ENCODE measurements at places on chromosomes 1 and 21.

- peak; percentile 56 for DNase-seq
Measured at GRCh38 chr1:5514527-5515183, 477.6 kb downstream of the NPHP4 start.

DNA sequence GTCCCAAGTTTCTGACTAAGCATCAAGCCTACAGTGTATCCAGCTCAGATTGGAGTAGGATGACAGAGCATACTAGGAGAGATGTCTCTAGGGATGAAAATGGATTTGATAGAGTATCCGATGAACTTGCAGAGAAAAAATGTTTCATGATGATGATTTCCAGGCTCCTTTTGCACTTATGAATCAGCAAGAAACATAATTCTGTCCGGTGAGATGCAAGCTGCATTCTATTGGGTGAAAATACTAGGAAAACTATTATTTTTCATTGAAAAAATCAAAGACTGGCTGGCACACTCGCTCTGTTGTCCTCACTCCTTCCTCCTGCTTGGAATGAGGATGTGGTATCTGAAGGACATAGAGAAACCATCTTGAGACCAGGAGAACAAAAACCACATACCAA, 35.4 kb upstream of the RAB3GAP2 start:
- no peak for DNase-seq

DNA sequence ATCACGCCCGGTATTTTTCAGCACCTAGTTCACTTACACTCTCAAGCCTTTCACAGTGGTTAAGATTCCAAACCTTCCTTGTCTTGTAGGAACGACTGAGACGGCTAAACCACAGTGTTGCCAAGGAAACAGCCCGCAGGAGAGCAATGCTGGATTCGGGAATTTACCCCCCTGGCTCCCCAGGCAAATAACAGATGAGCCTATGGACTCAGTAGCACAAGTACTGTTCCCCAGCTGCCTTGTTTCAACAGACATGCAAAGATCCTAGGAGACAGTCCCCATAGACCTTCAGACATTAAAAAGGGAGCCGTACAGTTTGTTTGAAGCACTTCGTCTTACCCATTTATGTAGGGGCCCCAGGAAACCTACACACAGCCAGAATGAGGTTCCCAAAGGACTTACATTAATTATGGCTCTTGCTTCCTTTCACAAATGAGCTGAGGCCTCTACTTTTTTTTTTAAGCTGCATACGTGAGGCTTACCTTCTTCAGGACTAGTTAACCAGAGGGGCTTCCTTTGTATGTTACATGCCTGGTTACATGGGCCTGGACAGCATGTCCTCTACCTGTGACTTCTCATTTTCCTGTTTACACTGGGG, 2.7 kb downstream of the SNAPIN start:
- DNase-seq: no peak

GRCh38 chr21:45011911-45012661, 62.3 kb upstream of the ADARB1 start:
- no peak for DNase-seq

GRCh38 chr1:180181996-180182642, 27.4 kb downstream of the QSOX1 start:
- no peak for DNase-seq

- no peak for DNase-seq
Measured at GRCh38 chr1:198467342-198467741, 73.1 kb downstream of the ATP6V1G3 start.

DNA sequence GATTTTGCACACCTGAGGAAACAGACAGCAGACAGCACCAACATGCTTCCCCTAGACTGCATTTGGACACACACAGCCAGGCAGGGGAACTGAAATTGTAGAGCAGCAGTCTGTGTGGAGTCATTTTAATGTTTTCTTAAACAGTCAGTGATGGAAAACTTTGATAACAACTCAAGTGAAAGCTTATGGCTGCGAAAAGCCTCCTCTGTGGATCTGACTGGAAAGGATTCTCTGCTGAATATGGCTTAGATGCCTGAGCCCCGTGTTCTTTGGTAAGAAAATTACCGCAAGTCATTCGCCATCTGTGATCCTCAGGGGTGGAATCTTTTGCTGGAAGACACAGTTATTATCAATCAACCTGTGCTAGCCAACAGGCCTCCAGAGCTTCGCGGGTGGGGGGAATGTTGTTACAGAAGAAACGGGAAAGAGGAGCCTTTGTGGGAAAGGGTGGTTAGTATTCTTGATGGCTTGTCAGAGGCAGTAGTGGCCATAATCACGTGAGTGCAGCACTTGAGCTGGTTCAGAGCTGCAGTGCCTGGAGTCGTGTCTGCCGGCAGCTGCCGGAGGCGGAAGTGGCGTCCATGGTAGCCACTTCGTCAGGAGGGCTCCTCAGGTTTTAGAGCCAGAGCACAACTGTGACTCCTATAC, 204.7 kb downstream of the ST6GALNAC3 start:
- no peak for DNase-seq

GRCh38 chr1:214429951-214430770, 121.2 kb downstream of the PTPN14 start:
- no peak for DNase-seq

GRCh38 chr1:32876341-32877210, 5.9 kb upstream of the FNDC5 start:
- DNase-seq: no peak

DNA sequence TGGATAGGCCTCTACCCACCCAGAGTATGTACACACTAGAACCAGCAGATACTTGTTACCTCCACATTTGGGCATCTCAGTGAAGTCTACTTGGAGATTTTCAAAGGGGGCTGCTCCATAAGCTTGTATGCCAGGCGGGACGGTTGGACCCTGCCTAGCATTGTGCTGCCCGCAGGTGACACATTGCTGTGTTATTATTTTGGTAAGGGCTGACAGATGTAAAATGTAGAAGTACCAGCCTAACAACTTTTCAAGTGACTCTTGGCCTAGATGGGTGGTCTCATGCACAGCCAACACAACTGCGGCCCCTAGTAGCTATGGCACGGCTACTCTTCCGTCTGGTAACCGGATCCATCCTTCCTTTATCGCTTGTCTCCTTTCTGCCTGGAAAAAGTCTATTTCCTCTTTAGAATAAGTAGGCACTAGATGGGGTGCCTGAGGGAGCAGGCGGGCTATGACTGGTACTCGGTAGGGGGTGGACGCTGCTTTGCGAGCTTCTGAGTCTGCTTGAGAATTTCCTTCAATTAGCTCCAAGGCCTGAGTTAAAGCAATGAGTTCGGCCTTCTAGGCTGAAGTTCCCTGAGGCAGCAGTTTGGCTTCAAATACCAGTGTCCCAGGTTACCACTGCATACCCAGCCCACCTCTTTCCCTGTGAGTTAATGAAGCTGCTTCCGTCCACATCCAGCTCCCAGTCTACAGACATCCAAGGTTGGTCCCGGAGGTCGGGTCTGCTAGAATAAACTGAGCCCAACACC, 405.3 kb downstream of the TGFB2 start:
- DNase-seq: no peak

All from stimulated activated CD4-positive, alpha-beta T cell treated with anti-CD3 and anti-CD28 coated beads, Interleukin-1b, Interleukin-23, amount 100 ng/mL, for 1 hour (primary cell).